ENCODE measurements at places on chromosomes 4 and X.

GRCh38 chrX:101190736-101191135, 28.9 kb upstream of the DRP2 start:
- no peak for DNase-seq

DNA sequence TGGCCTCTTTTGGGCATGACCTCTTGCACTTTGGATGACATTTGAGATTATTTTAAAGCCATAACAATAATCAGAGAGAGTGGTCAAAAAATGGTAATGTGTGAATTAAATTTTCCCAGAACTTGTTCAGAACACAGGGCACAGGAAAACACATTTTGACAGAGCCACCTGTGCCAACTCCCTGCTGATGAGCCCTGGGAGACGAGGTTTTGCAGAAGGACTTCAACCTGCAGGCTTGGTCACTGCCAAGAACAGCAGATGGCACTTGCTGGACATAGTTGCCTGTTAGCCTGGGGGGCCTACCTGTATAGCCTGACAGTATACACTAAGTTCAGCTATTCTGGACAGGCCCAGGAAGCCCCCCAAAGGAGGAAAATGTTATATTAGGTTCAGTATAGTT, 277.8 kb upstream of the EMCN start:
- no peak for DNase-seq

GRCh38 chr4:113784497-113785250, 23.1 kb upstream of the CAMK2D start:
- no peak for DNase-seq

GRCh38 chr4:26407476-26407875, 82.8 kb downstream of the CCKAR start:
- no peak for DNase-seq

DNA sequence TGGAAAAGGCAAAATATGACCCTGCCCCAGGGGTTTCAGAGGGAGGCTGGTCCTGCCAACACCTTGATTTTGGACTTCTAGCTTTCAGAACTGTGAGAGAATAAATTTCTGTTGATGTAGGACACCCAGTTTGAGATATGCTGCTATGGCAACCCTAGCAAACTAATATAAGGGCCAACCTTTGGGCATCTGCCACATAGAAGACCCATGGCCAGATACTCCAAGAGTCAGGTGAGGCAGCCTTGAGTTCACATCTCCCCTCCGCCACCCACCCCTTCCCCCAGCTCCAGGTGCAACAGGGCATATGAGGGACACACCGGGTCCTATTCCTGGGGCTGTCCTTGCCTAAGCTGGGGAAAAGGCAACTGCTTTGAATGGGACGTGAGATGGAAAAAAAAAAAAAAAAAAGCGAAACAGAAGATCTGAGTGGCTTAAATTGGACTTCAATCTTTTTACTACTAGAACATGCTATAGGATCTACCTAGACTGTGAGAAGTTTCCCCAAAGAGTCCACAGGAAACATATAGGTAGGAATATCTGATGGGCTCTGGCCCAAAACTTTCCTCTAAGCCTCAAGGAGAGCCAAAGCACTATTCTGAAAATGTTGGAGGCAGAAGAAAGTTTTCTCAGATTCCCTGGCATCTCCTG, 56.5 kb upstream of the PROM1 start:
- DNase-seq = no peak
